ENCODE measurements at places on chromosomes 7 and 10.

DNA sequence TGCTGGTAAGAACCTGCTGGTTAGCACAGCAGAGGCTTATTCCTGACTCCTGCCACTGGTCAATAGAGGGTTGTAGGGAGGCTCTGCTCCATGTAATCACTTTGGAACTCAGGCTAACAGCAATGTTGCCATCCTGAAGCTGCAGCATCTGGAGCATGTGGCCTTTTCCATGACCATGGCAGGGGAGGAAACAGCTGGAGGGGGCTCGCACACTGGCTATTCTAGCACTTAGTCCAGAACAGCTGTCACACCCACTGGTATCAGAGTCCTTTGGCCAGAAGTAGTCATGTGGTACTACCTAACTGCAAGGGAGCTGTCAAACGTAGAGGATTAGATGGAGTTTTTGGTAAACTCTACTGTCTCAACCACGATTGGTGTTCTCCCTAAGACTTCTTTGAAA is 450.0 kb downstream of the RPS24 start:
- no peak for DNase-seq

DNA sequence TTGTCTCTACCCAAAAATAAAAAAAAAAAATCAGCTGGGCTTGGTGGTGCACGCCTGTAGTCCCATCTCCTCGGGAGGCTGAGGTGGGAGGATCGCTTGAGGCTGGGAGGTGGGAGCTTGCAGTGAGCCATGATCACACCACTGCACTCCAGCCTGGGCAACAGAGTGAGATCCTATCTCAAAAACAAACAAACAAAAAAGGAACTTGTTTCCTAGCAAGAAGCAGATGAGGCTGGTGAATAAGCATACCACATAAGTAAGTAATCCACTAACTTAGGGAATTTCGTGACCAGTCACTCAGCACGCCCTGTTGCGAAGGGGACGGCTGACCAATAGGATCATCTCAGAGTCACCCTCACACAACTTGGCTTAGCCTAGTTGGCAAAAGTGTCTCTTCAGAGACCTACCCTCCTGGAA is 64.6 kb downstream of the CUX1 start:
- no peak for DNase-seq

GRCh38 chr7:2145835-2146580 is 86.7 kb downstream of the MAD1L1 start:
- DNase-seq, result no peak

DNA sequence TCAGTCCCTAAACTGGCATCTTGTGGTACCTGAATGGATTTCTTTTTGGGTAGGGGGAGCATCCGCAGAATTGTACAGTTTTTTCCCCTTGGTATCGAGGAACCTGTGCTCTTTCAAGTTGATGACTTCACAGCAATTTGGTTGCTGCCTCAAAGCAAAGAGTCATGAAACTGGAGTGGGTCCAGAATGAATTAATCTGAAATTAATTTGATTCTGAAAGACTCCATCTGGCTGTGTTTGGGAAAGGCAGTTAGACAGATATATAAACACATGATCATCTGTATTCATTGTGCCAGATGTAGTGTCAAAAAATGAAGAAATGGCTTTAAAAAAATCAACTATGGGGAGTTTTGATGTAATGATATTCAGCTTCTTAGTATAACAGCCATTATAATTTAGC is 136.1 kb downstream of the CELF2 start:
- no peak for DNase-seq

DNA sequence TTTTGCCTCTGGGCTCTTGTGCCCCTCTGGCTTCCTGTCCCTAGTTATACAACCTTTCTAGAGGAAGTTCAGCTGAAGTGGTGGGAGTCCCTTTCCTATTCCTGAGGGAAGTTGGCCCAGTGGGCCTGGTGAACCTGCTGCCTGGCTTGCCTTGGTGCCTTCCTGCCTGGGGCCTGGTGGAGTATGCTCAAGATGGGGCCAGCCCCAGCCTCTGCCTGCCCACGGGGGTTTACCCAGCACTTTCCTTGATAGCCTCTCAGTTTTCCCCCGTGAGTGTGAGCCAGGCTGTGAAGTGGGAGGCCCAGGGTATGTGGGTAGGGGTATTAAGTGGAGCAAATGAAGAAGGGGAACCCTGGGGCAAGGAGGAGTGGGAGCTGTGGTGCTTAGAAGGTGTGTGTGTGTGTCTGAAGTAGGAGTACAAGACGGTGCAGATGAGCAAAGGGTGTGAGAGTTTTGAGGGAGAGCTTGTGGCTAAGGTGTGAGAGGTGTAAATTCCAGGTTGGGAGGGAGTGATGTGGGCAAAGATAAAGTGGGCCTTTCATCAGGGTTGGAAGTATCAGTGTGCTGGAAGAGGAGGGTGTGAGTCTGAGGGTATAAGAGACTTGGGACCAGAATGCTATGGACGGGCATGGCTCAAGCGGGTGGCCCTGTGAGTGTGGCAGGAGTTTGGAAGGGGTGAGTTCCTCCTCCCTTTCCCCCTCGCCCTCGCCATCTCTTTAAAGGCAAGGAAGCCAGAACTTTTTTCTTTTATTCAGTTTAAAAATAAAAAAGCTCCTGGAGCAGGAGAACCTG is 10.9 kb upstream of the PAX2 start:
- no peak for DNase-seq

GRCh38 chr10:101283762-101284100 is 54.5 kb upstream of the LBX1 start:
- no peak for DNase-seq

- DNase-seq, result no peak
Observed at GRCh38 chr10:95257849-95258248, 33.0 kb downstream of the PDLIM1 start.

- DNase-seq, result no peak
Observed at GRCh38 chr7:69922026-69922803, 323.9 kb downstream of the AUTS2 start.

DNA sequence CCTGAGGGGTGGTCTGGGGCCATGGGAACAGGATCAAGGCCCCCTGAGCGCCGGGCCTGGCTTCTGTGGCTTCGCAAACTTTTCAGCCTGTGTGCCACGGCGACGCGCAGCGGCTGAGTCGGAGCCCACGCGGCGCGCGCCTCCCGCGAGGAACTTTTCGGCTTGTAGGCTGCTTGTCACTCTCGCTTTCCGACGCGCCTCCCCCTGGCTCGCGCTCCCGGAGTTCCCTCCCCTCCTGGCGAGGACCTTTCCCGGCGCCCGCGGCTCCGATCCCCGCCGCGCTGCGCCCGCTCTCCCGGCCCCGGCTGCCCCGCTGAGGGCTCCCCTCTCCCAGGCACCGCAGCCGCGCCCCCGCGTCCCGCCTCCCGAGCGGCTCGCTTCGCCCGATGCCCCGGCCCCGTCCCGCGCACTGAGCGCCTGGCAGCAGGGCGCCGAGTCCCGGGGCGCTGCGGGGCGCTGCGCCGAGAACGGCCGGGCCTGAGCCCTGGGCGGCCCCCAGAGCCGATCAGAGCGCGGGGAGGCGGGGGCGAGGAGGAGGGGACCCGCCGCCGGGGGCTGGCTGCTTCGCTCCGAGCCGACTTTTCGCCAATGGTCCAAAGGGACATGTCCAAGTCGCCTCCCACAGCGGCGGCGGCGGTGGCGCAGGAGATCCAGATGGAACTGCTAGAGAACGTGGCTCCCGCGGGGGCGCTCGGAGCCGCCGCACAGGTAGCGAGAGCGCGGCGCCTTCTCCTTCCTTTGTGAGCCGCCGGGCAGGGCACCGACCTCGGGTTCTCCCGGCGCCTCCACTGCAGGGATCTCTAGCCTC is at the start of gene CACNB2:
Gene CACNB2, plus strand, starts transcription at position 276 of the 808 bp plus-strand sequence.
- peak; percentile 22 for DNase-seq

DNA sequence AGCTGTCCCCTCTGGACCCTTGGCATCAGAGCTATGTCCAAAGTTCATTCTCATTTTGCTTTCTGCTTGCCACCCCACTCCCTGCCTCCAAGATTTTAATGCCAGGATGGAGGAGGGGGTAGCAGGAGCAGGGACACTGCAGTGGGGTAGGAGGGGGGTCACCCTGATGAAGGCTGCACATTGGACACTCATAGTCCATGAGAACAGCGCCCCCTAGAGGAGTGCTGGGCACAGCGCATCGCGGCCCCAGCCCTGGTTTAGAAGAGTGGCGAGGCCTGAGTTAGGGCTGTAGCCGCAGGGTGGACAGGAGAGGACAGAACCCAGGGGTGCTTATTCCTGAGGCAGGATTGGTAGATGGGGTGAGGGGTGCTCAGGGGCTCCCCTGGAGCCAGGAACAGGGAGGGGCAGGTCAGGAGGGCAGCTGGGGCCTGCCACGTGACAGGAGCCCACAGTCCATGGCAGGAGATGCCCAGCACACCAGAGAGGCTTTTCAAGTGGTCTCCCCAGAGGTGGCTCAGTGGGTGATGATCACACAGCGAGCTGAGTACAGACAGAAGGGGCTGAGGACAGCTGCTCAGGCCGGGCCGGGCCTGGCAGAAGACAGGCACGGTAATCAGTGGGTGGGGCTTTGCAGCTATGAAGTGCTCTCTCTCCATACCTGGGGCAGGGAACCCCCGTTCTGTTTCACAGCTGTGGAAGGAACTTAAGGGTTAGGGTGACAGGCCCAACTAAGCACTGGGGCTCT is 71.4 kb downstream of the NEURL1 start:
- no peak for DNase-seq

DNA sequence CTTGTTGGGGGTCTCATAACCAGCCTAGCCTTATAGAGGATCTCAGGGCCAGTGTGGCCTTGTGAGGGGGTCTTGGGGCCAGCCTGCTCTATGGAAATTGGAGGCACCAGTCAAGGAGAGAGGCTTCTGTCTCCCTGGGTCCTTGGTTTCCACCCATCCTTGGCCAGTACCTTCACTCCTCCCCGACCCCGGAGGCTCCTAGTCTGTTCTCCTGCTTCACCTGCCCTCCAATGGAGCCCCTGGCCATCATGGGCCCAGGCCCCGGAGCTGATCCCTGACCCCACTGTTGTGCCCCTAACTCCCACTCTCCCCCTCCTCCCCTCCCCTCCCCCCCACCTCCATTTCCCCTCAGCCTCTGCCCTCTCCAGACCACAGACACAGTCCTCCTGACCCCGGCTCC is 29.7 kb downstream of the RASGEF1A start:
- DNase-seq, result no peak

- DNase-seq, result no peak
Observed at GRCh38 chr10:78658645-78659597, 409.8 kb upstream of the ZMIZ1 start.

DNA sequence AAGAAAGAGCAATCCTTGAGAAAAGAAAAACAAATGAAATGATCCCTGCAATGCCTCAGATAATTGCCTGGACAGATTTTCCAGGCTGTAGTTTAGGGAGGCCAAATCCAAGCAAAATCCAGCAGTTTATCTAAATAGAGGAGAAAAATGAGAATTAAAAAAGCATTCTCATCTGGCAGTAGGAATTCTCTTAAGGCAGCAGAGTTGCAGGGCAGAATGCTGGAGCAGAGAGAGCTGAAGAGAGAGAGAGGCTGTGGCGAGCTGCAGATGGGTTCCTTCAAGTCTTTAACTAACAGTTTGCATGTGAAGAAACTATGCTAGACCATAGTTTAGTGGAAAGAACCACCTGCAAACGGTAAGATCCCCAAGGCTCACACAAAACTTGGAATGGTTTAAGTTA is 6.0 kb upstream of the LIPA start:
- no peak for DNase-seq

- DNase-seq, result no peak
Observed at GRCh38 chr10:3835770-3836169, 50.8 kb upstream of the KLF6 start.

DNA sequence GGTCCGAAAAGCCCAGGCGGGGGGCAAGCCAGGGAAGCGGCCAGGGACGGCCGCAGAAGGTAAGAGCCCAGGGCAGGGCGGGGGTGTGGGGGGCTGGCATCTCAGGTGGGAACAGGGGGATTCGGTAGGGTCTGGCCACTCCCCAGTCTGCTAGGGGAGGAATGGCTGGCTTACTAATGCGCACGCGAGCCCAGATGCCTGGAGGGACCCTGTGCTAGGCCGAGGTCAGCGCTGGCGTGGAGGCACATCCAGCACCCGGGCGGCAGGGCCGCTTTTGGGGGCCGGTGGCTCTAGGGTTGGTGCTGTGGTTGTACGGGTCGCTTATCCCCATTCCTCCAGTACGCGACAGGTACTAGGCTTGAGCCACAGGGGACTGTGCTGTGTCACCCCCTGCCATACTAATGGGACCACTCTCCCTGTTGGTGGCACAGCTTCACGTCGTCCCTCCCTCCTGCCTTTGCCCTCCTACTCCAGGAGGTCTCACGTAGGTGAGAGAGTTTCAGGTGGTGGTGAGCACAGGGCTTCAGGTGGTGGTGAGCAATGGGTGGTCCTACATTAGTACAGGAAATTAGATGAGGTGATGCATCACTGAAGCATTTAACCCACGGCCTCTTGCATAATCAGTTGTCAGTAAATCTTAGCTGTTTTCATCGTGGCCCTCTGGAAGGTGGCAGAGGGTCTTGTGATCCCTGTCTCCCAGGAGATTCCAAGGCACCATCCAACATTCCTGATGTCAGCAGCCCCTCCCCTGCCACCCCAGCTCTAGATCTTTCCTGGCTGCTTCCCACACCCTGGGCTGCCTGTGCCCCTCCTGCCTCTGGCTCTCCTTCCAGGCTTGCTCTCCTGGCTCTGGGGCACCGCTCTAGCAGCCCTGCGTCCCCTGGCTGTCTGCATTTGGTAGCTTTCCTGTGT is 971 bp downstream of the AEBP1 start:
- peak; percentile 80 for DNase-seq

DNA sequence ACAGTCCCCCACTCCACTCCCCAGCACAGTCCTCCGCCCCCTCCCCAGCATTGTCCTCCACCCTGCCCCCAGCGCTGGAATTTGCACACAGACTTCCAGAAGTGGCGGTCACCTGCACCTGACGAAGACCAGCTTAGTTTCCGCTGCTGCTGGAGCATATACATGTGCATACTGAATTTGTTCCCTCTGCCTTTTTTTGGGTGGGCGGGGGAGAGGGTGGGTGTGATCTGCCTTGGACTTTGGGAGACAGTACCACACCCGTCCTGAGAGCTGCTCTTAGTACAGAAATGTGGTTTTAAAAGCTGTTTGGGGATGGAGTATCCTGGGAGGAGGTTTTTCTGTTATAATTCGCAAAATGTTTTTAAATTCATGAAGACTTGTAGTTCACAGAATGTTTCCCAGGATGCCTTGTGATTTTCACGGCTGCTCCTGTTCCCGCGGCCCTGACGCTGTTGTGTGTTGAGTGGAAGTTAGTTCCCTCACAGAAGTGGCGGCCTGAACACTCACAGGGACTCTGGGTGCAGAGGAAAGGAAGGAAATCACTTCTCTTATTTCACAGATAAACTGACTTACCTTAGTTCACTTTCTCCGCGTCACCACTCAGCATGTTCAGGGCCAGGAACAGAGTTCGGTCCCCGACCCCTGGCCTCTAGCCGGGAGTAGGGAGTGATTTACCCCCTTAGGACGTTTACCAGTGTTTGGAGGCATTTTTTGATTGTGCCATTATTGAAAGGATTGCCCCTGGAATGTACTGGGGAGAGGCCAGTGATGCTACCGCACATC is 18.6 kb downstream of the PFKP start:
- no peak for DNase-seq

- no peak for DNase-seq
Observed at GRCh38 chr10:10584161-10584560, 433.5 kb upstream of the CELF2 start.

DNA sequence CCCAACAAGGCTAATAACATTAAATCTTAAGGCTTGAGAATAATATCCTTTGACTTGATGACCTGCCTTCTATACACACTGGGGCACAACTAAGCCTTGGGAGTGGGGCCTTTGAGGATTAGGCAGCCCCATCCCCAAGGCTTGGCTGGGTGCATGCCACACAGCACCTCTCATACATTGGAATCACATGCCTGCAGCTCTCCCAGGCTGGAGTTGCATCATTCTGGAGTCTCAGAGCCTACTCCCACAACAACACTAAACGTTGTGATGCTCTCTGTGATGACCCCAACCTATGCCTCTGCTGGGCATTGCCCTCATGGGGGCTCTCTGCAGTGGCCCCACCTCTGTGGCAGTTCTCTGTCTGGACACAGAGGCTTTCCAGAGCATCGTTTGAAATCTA is 31.9 kb upstream of the SGCE start:
- DNase-seq, result no peak

GRCh38 chr7:45923290-45923689 is 2.2 kb upstream of the IGFBP3 start:
- DNase-seq, result peak; percentile 40
